ENCODE measurements at places on chromosomes 2 and 18. TPM values are rescaled to one million over a fixed set of nuclear protein-coding genes. Genes with fewer than 3 reads are reported as not detected.
A peak's percentile ranks its signal among the peaks of the same experiment; 100 is the strongest.

The GALNT14 gene
- not detected for total RNA-seq

DNA sequence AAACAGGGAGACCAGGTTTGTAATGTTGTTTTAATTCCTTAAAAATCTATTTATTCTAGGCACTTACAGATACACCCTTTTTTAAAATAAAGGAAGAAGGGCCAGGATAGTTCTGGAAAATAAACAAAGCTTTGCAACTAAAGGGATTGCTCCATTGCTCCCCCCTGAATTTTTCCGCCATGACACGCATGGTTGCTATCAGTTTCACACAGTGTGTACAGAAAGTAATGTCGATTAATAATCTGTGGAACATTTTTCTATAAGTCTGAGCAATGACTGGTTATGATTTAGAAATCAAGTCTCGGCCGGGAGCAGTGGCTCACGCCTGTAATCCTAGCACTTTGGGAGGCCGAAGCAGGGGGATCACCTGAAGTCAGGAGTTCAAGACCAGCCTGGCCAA, 90.8 kb downstream of the GAREM1 start:
- DNase-seq = no peak

- no peak for DNase-seq
Observed at GRCh38 chr2:235806986-235807750, 313.3 kb downstream of the AGAP1 start.

DNA sequence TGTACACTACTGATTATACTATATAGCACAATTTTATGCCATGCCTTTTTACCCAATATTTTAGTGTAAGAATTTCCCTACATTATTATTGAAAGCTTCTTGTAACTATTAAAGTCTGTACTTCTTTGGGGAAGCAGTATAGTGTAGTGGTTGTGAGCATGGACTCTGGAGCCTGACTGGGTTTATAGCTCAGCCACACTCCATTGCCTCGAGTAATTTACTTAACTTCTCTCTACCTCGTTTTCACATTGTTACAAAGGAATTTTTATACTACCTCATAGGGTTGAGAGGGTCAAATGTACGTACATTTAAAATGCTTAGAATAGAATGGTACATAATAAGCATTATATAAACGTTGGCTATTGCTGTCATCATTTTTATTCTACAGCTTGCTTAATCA, 139.2 kb downstream of the UBR3 start:
- DNase-seq = no peak

GRCh38 chr2:64626963-64627760, 26.6 kb downstream of the SERTAD2 start:
- DNase-seq = peak; percentile 32

The PRADC1 gene
- 19.2 TPM for total RNA-seq

DNA sequence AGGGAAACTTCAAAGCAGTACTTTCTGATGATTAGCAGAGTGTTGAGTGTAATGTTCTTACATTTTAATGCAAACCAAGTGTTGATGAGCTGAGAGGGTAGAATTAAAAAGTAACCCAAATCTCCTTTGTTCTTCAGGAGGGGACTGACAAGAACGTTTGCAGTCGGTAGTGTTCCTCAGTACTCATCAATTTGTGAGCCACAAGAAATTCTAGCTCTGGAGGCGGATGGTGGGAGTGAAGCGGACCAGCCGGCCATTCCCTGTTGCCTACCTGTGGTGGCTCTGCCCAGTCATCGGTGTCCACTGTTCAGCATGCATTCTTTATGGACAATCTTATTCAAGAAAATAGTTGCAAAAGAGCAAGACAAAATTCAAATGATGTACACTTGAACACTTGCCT, 438.6 kb upstream of the POU3F3 start:
- DNase-seq = no peak

GRCh38 chr18:77052297-77052982, 80.1 kb downstream of the MBP start:
- peak; percentile 52 for DNase-seq

The ANKRD62 gene
- total RNA-seq = not detected

DNA sequence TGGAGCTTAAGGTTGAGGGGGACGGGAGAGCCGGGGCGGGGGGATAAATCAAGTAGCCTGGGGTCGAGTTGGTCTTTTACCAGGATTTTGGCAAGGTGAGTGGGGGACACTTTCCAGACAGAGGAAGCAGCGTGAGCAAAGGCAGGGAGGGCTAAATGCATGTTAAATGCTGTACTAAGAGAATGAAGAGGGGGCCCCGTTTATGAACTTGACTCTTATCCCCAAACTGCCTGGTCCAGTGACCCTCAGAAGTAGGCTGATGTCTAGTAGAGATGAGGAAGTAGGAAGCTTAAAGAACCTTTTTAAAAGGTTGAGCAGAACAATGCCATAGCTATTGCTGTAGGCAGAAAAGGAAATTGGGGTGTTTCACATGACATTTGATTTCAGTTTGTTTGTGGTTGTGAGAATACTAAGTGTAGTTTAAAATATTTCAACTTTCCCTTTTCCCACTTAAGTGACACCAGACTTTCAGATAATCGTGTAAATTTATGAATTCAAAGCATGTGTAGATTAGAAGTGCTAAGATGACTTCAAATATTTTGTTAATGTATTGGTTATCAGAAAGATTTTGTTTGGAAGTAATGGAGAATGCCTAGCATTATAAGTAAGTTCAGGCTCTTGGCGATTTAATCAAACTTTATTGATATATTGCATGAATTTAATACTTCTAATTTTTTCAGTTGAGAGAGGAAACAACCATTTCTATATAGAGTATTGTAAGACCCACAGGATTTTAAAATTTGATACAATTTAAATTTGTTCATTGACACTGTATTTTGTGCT, 1.8 kb downstream of the REL start:
- DNase-seq = peak; percentile 61

The EPB41L3 gene
- total RNA-seq = 17.3 TPM

The TTC39C gene
- total RNA-seq = 1.2 TPM

GRCh38 chr2:30786923-30787685, 20.1 kb downstream of the CAPN13 start:
- DNase-seq = no peak

GRCh38 chr2:111162718-111163331, 42.1 kb downstream of the BCL2L11 start:
- DNase-seq = peak; percentile 90

The ITGA4 gene
- 0.20 TPM for total RNA-seq

- no peak for DNase-seq
Observed at GRCh38 chr18:2994603-2995432, 18.1 kb downstream of the LPIN2 start.

The SERPINB12 gene
- not detected for total RNA-seq

GRCh38 chr2:60540074-60540473, 13.4 kb downstream of the BCL11A start:
- no peak for DNase-seq

DNA sequence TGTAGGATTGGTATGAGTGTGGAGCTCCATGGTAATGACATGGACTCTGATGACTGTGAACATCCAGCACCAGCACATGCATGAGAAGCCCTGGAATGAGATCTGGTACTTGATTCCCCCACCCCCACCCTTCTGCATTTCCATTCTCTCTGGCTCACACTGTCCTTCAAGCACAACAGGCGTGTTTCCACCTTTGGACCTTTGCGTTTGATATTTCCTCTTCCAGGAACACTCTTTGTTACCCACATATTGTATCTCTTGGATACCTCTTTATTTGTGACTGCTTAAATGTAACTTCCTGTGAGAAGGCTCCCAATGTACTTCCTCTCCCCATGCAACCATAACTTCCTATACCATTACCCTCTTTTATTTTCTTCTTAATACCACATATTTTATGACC, 263.8 kb downstream of the HNMT start:
- peak; percentile 21 for DNase-seq

The OBSL1 gene
- total RNA-seq = 13.9 TPM

- DNase-seq = no peak
Observed at GRCh38 chr18:35306588-35307250, 16.7 kb upstream of the ZSCAN30 start.

The DSG1 gene
- not detected for total RNA-seq

DNA sequence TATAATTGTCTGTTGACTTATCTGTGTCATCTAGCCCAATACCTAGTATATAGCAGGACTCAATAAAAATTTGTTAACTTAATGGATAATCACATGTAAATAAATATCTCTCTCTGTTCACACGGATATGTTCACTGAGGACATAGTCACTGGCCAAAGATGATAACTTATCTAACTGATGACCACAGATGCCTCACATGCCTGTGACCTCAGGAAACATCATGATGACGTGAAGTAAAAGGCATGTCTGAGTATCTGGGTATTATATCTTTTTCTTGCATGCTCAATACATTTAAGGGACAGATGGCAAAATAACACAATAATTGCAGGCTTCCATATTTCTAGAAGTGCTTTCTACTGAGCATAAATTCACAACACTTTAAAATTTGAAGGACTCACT, 41.4 kb upstream of the PARD3B start:
- DNase-seq = no peak

GRCh38 chr2:234491281-234491680, 5.6 kb downstream of the ARL4C start:
- no peak for DNase-seq

- no peak for DNase-seq
Observed at GRCh38 chr2:43790147-43790546, 16.3 kb downstream of the DYNC2LI1 start.

DNA sequence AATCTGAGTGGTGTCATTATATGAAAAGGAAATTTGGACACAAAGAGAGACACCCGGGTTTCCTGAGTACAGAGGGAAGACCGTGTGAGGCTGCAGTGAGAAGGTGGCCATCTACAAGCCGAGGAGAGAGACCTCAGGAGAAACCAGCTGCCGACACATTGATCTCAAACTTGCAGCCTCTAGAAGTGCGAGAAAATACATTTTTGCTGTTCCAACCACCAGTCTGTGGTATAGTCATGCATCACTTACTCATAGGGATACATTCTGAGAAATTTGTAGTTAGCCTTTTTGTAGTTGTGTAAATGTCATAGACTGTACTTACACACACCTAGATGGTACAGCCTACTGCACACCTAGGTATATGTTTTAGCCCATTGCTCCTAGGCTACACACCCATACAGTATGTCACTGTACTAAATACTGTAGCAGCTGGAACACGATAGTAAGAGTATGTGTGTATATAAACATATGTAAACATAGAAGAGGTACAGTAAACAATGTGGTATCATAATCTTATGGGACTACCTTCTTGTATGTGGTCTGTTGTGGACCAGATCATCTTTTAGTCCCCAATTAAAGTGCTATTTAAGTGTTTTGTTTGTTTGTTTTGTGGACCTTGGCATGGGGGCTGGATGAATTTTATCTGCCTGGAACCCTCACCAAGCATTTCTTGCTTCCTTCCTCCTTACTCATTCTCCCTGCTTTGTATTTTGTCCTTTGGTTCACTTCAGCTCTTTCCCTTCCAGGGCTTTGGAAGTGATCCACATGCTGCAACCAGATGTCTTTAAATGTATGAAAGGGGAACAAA, 38.3 kb upstream of the SESTD1 start:
- no peak for DNase-seq

GRCh38 chr2:212271583-212271982, 267.0 kb downstream of the ERBB4 start:
- DNase-seq = no peak

GRCh38 chr2:61512768-61513398, 25.3 kb downstream of the XPO1 start:
- no peak for DNase-seq

The OR6B2 gene
- total RNA-seq = not detected

GRCh38 chr2:19312949-19313348, 45.5 kb downstream of the OSR1 start:
- DNase-seq = peak; percentile 17

The AOX1 gene
- total RNA-seq = 6.1 TPM

DNA sequence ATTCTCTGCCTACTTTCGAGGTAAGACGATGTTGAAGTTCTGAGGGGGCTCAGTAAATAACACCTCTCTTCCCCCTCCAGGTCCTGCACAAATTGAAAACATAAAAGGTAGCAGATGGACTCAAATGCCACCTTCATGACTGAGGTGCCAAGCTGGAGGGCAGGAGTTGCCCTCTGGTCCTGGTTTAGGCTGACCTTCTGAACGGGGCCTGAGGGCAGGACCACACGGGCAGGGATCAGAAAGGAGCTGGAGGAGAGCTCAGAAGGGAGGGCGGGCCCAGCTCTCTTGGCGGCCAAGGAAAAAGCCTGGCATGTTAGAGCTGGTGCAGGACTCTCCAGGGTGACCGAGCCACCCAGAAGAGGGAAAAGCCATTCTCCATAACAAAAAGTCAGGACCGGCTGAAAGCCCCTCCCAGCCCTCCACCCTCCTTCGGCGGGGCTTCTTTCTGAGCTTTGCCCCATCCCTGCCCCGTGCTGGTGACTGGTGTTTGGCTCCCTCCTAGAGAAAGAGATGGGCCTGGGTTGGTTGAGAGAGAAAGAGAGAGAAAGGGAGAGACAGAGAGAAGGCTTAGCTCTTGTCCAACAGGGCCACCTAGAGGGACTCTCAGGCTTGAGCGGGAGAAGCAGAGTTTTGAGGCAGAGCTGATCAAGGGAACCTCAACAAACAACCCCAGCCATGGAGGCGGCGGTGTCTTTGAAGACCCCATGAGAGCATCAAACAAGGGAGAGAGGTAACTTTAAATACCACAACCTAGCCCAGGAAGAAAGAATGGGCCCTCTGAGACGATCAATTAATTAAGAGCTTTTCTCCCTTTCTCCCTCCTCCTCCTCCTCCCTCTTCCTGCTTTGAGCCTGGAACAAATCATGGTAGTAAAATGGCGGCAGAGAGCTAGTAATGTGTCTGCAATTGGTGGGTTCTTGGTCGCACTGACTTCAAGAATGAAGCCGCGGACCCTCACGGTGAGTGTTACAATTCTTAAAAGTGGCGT, 50.8 kb downstream of the WIPF1 start:
- DNase-seq = peak; percentile 38

DNA sequence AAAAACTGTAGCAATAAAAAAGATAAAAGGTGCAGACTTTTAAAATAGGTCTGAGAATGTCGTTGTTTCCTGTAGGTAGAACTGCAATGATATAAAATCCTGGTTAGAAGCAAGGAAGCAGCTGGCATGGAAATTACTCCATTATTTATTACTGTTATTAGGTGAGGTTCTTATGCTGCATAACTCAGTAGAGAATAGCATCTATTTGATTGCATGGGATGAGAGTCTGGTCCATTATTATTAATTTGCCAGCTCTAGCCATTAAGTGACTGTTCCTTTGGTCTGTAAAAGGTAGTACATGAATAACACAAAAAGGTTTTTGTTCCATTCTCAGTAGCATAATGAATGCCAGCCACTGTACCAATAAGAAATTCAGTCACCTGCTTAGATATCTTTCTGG, 358.6 kb downstream of the RBM43 start:
- DNase-seq = no peak

The NEUROD1 gene
- not detected for total RNA-seq

DNA sequence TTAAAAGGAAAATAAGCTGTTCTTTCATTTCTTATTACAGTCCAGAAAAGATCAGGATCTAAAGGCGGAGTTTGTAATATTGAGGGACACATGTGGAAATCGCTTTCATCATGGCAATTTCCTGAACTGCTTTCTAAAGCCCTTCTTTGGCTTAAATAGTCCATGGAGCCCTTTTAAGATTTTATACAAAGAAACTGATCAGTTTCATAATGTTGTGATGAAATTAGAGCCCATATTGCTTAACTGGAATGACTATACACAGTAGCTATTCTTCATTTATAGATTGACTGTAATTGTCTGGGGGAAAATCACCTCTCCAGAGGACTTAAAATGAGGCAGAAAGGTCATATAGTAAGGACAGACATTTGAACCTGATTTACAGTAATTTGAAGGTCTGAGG, 322.2 kb downstream of the ETAA1 start:
- DNase-seq = no peak

The SLC4A3 gene
- 0.22 TPM for total RNA-seq

- no peak for DNase-seq
Observed at GRCh38 chr2:151009437-151010175, 252.1 kb downstream of the RBM43 start.

The HSBP1L1 gene
- 2.8 TPM for total RNA-seq

- no peak for DNase-seq
Observed at GRCh38 chr2:237159006-237159911, 73.6 kb downstream of the COPS8 start.

Data from lung microvascular endothelial cell (primary cell).